ENCODE measurements at places on chromosomes 6 and 20. TPM values are rescaled to one million over a fixed set of nuclear protein-coding genes. Genes with fewer than 3 reads are reported as not detected.

Gene ACTL10
- total RNA-seq: 2.3 TPM

Gene TMEM74B
- total RNA-seq: not detected

Gene DIDO1
- total RNA-seq: 59.1 TPM

Gene RIPPLY2
- 0.97 TPM for total RNA-seq

Gene EEF1A2
- 0.24 TPM for total RNA-seq

Gene BCKDHB
- 22.2 TPM for total RNA-seq

Gene MYBL2
- 3.7 TPM for total RNA-seq

Gene RAB44
- total RNA-seq: under 0.01 TPM

Gene WFDC5
- total RNA-seq: not detected

Gene STMND1
- 0.32 TPM for total RNA-seq

Gene NR2E1
- total RNA-seq: not detected

Gene ADGRF1
- total RNA-seq: not detected

Gene FAM209B
- 0.36 TPM for total RNA-seq

Gene PDSS2
- 11.2 TPM for total RNA-seq

Gene MYO6
- total RNA-seq: 15.4 TPM

Gene SSTR4
- 0.16 TPM for total RNA-seq

Gene PRR18
- total RNA-seq: not detected

Gene GSS
- 60.6 TPM for total RNA-seq

Gene ZNF165
- total RNA-seq: 0.32 TPM

Gene CCDC170
- 3.2 TPM for total RNA-seq

Gene OOEP
- total RNA-seq: 0.16 TPM

Gene DDX43
- total RNA-seq: 1.8 TPM

Gene BPIFB1
- total RNA-seq: not detected

Gene FERMT1
- total RNA-seq: 3.8 TPM

Gene MEP1A
- total RNA-seq: not detected

Gene GTSF1L
- total RNA-seq: not detected

Gene GFOD1
- 3.7 TPM for total RNA-seq

Gene SLC24A3
- 0.49 TPM for total RNA-seq

Gene PHACTR1
- 9.7 TPM for total RNA-seq

Gene SLC35B3
- 22.7 TPM for total RNA-seq

Gene ADAM33
- total RNA-seq: 229 TPM

Gene LY6G5C
- 0.16 TPM for total RNA-seq

Gene PRDM1
- total RNA-seq: 16.2 TPM

Gene SYTL3
- total RNA-seq: 1.3 TPM

Measured in hair follicle dermal papilla cell (primary cell).